Esophagus muscularis mucosa (tissue), 4 donors: ENCODE measurements at places on chromosomes 5 and 9. TPM values are rescaled to one million over a fixed set of nuclear protein-coding genes. Genes with fewer than 3 reads are reported as not detected.

The NDUFS4 gene
- 120 TPM for total RNA-seq

The SLCO6A1 gene
- total RNA-seq = not detected

- H3K36me3 ChIP-seq = peaks cover 46% of the 10 kb centered on the region
- DNase-seq = no peak
- no peaks in the 10 kb centered on the region for H3K4me1 ChIP-seq
- no peak overlapping the region for H3K27ac ChIP-seq
- no peak overlapping the region for H3K4me3 ChIP-seq
Measured at GRCh38 chr9:93317495-93318094, 133.7 kb downstream of the WNK2 start.

The TAF11L2 gene
- not detected for total RNA-seq

The IPPK gene
- 5.0 TPM for total RNA-seq

DNA sequence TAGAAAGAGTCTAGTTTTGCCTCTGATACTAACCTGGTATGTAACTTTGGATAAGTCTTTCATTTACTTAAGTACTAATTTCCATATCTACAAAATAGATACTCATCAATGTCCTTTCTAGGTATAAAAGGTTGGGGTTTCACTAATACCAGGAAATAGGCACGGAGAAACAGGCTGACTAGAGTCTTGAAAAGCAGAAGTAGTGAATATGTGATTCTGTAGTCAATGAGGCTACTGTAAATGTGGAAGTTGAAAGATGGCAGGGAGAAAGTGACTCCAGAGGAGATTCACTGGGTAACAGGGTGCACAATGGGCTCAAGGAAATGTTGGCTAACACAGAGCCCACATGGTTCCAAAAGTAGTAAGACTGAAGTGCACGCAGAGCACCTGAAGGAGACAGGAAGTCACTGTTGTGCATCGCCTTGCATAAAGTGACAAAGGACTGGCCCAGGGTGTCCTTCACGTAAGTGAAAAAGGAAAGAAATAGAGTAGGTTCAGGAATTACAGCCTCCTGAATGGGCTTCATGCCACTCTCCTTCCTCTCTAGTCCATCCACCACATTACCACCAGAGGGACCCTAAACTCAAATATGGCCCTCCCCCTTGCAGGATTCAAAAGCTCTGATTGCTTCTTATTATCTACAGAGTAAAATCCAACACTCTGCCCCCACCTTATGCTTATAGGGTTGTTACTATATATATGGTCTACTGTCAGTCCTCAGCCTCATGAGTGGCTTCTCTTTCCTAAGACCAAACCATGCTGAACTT, 288.0 kb upstream of the SMARCA2 start:
- no peaks in the 10 kb centered on the region for H3K27me3 ChIP-seq
- no peak for DNase-seq
- no peaks in the 10 kb centered on the region for H3K36me3 ChIP-seq
- no peak overlapping the region for H3K4me3 ChIP-seq

DNA sequence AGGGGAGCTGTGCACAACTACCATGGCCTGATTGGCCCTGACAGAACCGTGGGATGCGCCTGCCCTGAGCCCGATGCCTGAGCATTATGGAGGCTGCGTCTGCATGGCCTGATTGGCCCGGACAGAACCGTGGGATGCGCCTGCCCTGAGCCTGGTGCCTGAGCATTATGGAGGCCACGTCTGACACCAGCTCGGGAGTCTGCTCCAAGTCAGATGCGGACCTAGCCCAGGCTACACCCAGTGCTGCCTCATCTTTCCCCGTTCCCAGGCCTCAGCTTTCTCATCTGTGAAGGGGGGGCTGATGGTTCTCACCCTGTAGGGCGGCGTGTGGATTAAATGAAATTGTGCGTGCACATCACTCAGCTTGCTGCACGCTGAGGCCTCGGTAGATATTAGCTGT, 7.3 kb downstream of the CEP72 start:
- no peaks in the 10 kb centered on the region for H3K4me1 ChIP-seq
- peaks cover 46% of the 10 kb centered on the region for H3K36me3 ChIP-seq
- no peak overlapping the region for H3K4me3 ChIP-seq
- no peak overlapping the region for H3K27ac ChIP-seq

GRCh38 chr5:15489571-15490235, 10.3 kb upstream of the FBXL7 start:
- no peaks in the 10 kb centered on the region for H3K4me1 ChIP-seq
- no peaks in the 10 kb centered on the region for H3K27me3 ChIP-seq
- no peak overlapping the region for H3K4me3 ChIP-seq
- peak; percentile 82 for DNase-seq

- no peaks in the 10 kb centered on the region for H3K4me1 ChIP-seq
- no peaks in the 10 kb centered on the region for H3K36me3 ChIP-seq
- peak; percentile 45 for DNase-seq
- H3K4me3 ChIP-seq = no peak overlapping the region
Measured at GRCh38 chr5:167557359-167557758, 734.1 kb upstream of the WWC1 start.

- H3K4me3 ChIP-seq = no peak overlapping the region
- H3K27ac ChIP-seq = no peak overlapping the region
- H3K36me3 ChIP-seq = peaks cover 15% of the 10 kb centered on the region
- peaks cover 4% of the 10 kb centered on the region for H3K4me1 ChIP-seq
- DNase-seq = no peak
Measured at GRCh38 chr5:146179696-146180095, 2.8 kb downstream of the LARS1 start.

DNA sequence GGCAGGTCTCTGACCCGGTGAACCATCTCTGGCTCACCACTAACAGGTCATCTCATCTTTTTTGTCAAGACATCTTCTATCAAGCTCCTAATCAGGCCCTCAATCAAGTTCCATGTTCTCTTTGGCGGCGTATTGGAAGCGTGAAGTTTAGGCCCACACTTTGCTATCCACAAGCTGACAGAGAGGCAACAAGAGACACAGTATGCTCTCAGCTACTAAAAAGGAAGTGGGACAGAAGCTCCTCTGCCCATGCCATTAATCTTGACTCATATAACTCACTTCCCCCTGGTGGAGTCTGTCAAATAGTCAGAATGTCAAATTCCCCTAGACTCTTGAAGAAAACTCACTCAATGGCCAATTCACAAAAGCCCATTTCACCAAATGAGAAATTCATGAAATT, 77.6 kb upstream of the TMC1 start:
- no peak overlapping the region for H3K27ac ChIP-seq
- no peaks in the 10 kb centered on the region for H3K36me3 ChIP-seq
- H3K27me3 ChIP-seq = no peaks in the 10 kb centered on the region
- DNase-seq = no peak
- no peak overlapping the region for H3K4me3 ChIP-seq

DNA sequence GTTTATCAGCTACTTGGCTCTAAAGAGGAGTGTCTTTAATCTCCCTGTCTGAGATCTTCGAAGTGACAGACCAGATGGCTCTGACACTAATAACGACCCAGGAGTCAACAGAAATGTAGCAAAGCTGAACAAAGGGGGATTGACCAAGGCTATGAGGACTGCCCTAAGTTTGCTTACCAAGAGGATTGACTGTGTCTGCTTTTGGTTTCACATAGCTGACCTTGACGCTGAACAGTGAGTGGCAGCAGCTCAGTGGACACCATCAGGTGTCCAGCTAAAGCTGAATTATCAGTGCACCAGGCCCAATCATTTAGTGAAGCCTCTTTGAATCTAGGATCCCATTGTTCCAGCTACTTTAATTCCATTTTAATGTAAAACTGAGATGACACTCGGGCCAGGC, 262.6 kb downstream of the COX7C start:
- no peaks in the 10 kb centered on the region for H3K36me3 ChIP-seq
- no peak for DNase-seq
- H3K4me3 ChIP-seq = no peak overlapping the region
- no peaks in the 10 kb centered on the region for H3K4me1 ChIP-seq

The MLLT3 gene
- 14.1 TPM for total RNA-seq

DNA sequence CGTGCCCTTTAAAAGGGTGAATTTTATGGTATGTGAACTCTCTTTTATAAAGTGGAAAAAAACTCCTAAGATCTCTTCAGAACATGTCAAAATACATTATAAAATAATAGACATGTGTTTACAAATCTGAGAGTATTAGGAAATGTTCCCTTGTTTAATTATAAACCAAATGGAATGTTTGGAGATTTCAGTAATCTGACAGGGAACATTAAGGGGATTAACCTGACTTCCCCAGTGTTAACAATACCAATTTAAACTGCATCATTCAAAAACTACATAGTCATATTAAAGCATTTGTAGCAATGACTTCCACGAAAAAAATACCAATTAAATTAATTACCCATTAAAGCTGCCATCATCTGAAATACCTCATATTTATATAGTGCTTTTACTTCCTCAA, 1.6 kb upstream of the OCLN start:
- DNase-seq = no peak
- no peak overlapping the region for H3K4me3 ChIP-seq
- H3K36me3 ChIP-seq = no peaks in the 10 kb centered on the region

The TAF11L6 gene
- not detected for total RNA-seq

The LCN10 gene
- total RNA-seq = 12.0 TPM

The PLAC8L1 gene
- not detected for total RNA-seq
